ENCODE measurements at places on chromosomes 6 and 20. TPM values are rescaled to one million over a fixed set of nuclear protein-coding genes. Genes with fewer than 3 reads are reported as not detected.

DNA sequence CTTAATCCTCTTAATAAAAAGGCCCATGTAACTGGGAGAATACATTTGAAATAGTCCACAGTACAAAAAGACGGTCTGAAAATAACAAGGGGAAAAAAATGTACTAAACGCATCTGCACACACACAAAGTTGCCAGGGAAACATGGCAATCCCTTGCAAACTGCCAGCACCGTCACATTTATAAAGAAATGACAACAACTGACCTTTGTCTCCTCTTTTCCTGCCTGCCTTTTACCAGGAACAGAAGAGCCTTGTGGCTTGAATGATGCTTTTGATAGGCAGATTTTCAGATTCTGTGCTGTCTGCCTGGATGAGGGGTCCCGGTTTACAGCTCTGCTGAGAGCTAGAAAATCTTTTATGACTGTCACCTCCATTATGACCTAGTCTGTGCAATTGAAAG lies 308.6 kb upstream of the ZFP64 start:
- DNase-seq = no peak

DNA sequence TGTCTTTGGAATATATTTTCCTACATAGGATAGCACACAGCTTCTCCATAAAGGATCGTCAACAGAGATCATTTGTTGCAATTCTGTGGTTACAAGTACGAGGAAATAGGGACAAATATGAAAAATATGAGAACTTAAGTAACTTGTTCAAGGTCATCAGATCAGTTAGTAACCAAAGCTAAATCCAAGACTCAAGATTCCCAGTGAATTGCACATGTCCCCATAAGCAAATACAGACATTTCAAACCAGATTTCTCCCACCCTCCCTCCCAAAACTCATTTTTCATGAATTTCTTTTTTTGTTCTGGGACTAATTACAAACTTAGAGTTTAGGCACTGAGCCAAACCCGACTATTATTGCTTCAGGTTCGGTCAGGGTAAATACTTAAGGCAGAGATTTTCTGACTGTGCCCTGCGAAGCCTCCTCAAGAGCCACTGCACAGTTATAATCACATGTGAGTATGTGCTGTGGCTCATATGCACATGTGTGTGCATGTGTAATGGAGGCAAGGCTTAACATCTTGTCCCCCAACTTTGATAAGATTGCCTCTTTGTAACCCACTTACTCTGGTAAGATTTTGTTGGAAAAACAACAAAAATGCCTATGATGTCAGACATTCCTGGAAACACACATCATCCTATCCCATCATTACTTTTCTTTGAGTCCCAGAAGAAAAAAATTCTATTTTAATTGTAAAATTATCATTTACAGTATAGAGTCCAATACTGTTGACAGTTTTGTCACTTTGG lies 216.2 kb downstream of the CD83 start:
- no peak for DNase-seq

GRCh38 chr20:33765592-33765991 lies 33.8 kb downstream of the ZNF341 start:
- no peak for DNase-seq

- no peak for DNase-seq
Observed at GRCh38 chr6:105872249-105872648, 213.9 kb upstream of the PRDM1 start.

DNA sequence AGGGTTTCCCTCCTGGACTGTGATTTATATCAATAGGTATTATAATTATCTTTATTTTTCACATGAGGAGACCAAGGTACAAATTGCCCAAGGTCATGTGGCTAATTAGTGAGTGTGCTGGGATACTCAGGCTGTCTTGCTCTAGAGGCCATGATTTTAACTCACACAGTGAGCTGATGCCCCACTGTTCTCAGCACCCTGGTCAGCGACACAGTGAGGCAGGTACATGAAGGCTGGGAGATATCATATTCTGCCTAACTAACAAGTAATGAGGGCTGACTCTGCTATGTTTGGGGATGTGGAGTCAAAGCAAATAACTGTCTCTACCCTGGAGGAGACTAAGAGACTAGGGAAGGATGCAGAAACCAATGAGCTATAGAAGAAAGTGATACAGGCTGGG lies 501.1 kb downstream of the PTPRT start:
- DNase-seq = no peak

DNA sequence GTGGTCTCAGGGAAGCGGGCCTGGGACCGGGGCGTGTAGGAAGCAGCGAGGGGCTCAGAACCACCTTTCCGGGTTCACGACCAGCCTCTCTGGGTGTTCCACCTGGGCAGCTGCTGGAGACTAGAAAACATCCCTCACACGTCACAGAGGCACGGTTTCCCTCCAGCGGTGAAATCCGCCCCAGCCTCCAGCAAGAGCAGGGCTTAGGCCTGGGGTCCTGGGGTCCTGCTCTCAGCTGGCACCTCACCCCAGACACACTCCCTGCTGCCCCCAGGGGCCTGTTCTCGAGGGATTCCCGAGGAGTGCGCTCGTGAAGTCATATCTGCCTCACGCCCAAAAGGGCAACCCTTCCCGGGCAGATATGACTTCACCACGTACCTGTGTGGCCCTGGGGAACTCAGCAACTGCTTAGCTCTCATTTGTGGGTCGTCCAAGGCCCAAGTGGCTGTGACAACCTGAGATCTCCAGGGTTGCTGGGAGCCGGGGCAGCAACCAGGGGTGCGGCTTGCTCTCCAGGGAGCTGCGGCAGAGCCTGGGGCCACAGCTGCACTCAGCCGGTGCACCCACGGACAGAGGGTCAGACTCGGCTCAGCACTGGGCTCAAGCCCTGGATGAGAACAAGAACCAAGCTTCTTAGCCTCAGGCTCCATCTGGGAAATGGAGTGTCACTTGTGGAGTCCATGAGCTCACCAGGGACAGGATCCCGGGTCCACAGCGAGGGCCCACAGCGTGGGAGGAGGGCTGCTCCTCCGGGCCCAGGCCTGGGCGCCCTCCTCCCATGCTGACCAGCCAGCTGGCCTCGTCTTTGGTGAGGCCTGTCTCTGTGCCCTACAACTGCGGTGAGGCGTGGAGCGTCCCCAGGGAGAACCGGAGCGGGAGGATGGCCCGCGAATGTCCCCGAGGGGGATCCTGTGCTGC lies 661 bp downstream of the FNDC11 start:
- DNase-seq = no peak

- DNase-seq = no peak
Observed at GRCh38 chr6:2633736-2634135, 117.0 kb downstream of the MYLK4 start.

DNA sequence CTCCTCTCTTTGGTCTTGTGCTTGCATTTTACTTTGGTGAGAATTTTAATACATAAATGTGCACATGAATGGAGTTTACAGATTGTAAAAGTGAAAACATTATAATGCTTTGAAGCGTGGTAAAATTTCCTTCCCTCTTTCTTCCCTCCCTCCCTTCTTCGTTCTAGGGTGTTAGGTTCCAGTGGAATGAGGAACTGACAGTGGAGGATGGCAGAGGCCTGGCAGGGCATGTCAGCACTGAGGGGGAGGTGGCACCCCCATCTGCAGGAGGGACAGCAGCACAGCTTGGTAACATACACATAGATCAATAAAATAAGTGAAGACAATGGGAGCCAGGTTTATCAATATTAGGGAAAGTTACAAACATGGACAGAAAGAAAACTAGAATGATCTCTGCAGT lies 47.5 kb downstream of the RNASET2 start:
- no peak for DNase-seq

The SCGN gene
- total RNA-seq = 8.1 TPM

The FRK gene
- 25.9 TPM for total RNA-seq

Data from colonic mucosa (tissue), 4 donors.